CD4-positive, alpha-beta T cell treated with Interleukin-21 for 1 hour (primary cell): ENCODE measurements at places on chromosomes 2 and 18.

GRCh38 chr2:43217228-43218154 lies 8.9 kb downstream of the ZFP36L2 start:
- no peak for DNase-seq

GRCh38 chr2:142767847-142768246 lies 109.6 kb upstream of the KYNU start:
- DNase-seq: no peak

GRCh38 chr2:19540739-19541525 lies 182.5 kb upstream of the OSR1 start:
- DNase-seq: no peak

GRCh38 chr2:3139906-3140305 lies 237.7 kb downstream of the EIPR1 start:
- no peak for DNase-seq

GRCh38 chr2:119117891-119118882 lies 40.4 kb downstream of the C1QL2 start:
- DNase-seq: no peak

- DNase-seq: no peak
Observed at GRCh38 chr2:208627110-208627884, 220.7 kb downstream of the PTH2R start.

- DNase-seq: no peak
Observed at GRCh38 chr2:81739966-81740365, 1435.4 kb upstream of the LRRTM1 start.
